ENCODE measurements at places on chromosomes 16 and 17. TPM values are rescaled to one million over a fixed set of nuclear protein-coding genes. Genes with fewer than 3 reads are reported as not detected.
A peak's percentile ranks its signal among the peaks of the same experiment; 100 is the strongest.

DNA sequence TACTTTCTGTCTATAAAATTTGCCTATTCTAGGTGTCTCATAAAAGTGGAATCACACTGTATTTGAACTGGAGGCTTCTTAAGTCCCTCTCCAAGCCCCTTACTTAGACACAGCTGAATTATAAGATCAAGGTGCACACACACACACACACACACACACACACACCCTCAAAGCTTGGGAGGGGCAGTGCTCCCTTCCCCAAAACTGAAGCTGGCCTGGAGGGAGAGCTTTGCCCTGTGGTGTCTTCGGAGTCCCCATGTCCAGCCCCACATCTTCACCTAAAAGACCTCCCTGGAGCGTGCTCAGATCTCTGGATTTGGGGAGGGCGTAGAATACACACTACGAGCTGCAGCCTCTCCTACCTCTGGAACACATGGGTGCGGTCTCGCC, 828 bp downstream of the EMP2 start:
- DNase-seq, result no peak

DNA sequence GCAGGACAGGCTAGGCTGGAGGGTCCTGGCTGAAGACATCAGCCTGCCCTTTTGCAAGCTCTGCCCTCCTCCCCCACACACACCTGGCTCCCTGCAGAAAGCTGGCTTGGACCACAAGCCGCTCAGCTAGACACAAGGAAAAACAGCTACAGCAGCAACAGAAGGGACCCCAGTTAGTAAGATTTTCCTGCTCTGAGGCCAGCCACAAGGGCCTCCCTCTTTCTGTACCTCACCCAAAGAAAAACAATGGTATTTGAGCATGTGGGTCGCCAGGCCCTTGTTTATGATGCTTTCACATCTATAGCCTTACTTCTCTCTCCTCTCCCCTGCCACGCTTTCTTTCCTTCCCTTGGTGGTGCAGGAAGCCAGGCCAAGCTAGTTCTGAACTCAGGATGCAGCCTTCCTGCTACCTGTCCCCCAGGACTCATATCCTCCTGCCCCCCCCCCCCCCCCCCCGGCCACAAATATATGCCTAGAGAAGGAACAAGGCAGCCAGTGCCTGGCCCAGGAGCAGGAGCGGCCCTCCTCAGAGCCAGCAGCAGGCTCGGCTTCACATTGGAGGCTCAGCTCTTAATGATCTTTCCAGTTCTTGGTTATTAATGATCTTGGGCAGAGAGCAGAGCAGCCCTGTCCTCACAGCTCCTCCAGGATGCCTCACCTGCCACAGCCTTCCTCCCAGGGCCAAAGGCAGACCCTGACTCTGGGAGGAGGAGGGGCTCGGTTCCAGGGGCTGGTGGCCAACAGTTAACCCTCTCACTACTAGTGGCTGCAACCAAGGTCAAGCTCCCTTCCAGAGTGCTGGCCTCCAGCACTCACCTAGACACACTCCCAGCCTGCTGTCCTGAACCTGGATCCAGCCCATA, 19.5 kb downstream of the GRIN2C start:
- no peak for DNase-seq

DNA sequence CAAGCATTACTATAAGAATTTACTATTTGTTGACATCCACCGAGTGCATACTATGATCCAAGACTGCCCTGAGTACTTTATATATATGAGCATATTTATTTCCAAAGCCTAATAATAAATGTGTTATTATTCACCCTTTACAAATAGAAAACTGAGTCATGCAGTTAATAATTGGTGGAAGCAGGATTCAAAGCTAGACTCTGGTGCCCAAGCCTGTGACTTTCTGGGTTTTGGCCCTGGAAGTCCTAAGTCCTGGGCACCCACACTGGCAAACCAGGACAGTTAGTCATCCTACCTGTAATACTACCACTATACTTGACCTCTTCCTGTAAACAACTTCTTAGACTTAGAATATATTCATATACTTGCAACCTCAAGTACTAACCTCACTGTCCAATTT, 257.4 kb upstream of the IRX5 start:
- no peak for DNase-seq

GRCh38 chr16:10485698-10486382, 94.6 kb downstream of the EMP2 start:
- peak; percentile 25 for DNase-seq

DNA sequence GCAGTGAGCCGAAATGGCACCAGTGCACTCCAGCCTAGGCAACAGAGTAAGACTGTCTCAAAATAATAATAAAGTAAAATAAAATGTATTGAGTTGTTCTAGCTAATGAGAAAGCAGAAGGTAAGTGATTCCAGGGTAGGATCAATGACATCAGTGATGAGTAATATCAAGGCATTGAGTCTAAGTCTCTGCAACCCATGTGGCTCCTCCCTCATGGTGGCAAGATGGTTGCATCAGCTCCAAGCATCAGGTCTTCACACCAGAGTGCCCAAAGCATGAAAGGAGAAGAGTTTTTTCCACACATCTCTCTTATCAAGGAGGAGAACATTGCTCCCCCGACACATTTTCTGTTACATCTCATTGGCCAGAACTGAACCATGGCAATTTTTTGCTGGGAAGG, 34.8 kb upstream of the GAS7 start:
- no peak for DNase-seq

- no peak for DNase-seq
Measured at GRCh38 chr17:2563061-2563460, 30.4 kb upstream of the PAFAH1B1 start.

- no peak for DNase-seq
Measured at GRCh38 chr16:34078691-34079090, 619.3 kb downstream of the TP53TG3F start.

GRCh38 chr16:27401768-27402568, at the start of gene IL21R:
IL21R (plus strand) TSS chr16:27402174; CDS start chr16:27430072, 27,898 bp downstream.
- no peak for DNase-seq

DNA sequence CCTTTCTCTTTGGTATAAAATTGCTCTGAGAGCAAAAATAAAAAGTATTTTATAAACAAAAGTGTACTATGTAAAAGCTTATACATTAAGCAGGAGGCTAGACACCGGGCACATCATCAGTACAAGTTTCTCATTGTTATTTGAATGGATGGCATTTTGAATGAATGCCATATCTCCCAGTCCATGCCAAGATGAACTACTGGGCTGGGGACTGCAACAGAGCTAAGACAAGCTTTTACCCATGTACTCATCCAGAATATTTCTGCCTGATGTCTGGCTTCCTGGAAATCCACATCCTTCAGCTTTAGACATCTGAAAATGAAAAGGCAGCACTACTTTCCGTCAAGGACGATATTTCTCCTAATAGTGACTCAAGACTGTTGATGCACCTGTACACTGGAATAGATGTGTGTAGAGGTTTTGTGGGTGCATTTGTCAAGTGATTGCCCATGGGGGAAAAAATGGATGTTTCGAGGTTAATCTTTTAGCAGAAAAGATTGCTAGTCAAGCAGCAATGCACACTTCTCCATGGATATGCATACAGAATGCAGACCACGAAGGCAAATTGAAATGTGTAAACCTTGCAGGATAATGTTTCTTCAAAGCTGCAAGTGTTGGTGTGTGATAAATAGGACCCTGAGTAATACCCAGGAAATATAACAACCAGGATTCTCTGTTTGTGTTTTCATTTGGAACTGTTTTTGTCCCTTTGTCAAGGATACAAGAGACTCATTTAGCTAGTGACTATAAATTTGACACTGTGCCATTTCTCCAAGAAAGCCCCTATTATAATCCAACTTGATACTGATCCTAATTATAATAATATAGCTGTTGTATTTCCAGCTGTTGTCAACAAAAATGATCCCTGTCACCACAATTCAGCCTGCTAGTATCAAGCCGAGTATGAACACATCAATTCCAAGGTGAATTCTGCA, 173.8 kb downstream of the CDH8 start:
- DNase-seq, result no peak

DNA sequence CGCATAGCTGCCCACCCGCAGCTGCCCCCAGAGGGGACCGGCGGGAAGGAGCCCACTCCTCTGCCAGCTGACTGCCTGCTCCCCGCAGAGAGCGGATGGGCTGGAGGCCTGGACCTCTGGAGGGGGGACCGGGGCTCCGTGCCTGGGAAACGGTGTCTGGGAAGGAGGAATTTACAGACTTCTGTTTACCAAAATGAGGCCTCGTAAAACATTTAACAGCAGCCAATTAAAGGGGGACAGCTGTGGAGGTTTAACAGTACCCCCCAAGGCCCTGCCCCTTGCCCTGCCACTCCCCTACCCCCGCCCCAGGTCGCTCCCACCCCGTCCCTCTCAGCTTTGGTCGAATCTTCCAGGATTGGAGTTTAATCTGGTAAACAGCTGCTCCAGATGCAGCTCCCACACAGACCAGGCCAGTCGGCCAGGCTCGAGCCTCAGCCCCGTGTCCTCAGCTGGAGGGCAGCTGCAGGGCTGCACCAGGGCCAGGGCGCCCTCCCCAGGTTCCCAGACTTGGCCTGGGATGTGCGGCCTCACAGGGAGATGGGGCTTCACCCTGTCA, 41.1 kb downstream of the BAHCC1 start:
- DNase-seq, result no peak

DNA sequence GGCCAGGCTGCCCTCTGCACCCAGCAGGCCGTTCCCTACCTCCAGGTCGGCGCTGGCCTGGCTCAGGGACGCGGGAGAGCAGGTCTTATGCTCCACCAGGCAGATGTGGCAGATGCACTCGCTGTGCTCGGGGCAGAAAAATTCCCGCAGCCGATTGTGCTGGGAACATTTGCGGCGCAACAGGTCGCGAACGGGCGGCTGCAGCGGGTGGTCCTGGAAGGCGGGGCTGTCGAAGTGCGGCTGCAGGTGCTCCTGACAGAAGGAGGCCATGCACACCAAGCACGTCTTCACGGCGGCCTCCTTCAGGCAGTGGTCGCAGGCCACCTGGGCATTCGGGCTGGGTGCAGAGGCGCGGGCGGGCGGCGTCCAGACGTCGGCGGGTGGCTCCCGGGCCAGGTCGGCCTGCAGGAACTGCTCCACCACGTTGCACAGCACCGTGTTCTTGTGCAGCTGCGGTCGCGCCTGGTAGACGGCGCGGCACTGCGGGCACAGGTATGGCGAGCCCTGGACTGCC, 439 bp downstream of the TRIM25 start:
- no peak for DNase-seq

DNA sequence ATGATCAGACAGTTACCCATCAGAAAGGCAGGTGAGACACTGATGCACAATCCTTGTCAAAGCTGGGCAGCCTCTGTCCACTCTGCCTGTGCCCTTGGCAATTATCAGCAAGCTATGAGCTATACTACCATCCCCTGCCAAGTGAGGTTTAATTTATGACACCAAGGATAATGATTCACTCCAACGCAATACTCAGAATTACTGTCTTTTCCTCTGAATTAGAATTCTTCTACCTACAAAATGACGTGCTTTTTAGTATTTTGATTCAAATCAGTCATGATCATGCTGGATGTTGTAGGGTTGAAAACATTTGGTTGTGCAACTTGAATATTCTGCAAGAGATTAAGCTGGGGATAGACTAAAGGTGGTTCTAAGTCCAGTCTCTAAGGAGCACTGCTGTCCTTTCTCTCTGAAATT, 116.8 kb upstream of the SOX9 start:
- DNase-seq, result no peak

- no peak for DNase-seq
Measured at GRCh38 chr17:67016039-67016762, 28.2 kb upstream of the CACNG1 start.

DNA sequence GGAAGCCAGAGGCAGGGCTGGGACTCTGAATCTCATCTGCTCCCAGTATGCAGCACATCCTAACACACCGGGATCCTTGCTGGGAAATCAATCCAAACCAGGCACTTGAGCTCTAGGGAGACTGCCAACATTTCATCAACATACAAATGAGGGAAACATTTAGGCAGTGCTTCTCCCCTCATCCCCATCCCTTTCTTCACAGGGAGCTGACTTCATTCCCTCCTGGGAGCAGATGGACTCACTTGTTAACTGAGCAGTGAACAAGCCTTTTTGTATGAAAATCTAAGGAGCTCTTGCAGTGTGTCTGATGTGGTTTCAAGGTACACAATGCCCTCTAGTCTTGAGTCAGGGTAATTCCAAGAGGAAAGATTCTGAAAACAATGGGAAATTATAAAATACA, 96.3 kb downstream of the TMEM114 start:
- no peak for DNase-seq

The NHERF2 gene
- total RNA-seq, result 32.4 TPM

The TPPP3 gene
- 22.3 TPM for total RNA-seq

The FBXO31 gene
- total RNA-seq, result 50.1 TPM

The CBX4 gene
- total RNA-seq, result 15.0 TPM

The NME3 gene
- 218 TPM for total RNA-seq

The NOXO1 gene
- not detected for total RNA-seq

The PIK3R5 gene
- total RNA-seq, result 3.1 TPM

The KRT12 gene
- total RNA-seq, result not detected

The TSNAXIP1 gene
- total RNA-seq, result 0.20 TPM

The TIGD7 gene
- total RNA-seq, result 4.4 TPM

The RAB37 gene
- total RNA-seq, result not detected

The TADA2A gene
- total RNA-seq, result 6.8 TPM

The NMRAL1 gene
- 290 TPM for total RNA-seq

All from Caki2 (cell line).